Stimulated activated CD8-positive, alpha-beta memory T cell treated with anti-CD3 and anti-CD28 coated beads, Interleukin-15, amount 100 ng/mL, for 48 hours (primary cell): ENCODE measurements at places on chromosomes 3 and 15.

DNA sequence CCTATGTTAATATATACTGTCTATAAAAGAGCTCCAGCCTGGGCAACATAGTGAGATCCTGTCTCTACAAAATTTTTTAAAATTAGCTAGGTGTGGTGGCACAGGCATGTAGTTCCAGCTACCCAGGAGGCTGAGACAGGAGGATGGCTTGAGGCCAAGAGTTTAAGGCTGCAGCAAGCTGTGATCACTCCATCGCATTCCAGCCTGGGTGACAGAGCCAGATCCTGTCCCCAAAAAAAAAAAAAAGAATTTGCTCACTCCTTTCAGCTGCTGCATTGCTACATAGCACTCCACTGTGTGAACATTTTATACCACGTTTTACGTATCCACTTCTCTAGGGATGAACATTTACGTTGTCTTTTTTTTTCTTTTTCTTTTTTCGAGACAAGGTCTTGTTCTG lies 6.0 kb upstream of the TSEN2 start:
- no peak for DNase-seq

DNA sequence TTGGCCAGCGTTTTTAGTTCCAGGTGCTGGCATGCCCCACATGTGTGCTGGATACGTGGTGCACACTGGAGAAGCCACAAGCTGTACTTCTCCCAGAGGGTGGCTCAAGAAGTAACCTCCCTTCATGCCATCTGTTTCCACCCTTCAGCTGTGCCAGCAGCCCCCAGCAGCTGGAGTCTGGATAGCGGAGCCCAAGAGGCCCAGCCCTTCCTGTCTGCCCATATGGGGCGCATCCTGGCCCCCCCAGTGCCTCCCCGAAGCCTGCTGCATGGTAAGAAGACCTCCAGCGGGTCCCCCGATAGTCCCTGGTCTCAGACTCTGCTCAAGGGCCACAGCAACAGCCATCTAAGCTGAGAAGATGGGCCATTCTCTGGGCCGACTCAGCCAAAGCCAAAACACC lies 5.8 kb upstream of the MANF start:
- DNase-seq = no peak

DNA sequence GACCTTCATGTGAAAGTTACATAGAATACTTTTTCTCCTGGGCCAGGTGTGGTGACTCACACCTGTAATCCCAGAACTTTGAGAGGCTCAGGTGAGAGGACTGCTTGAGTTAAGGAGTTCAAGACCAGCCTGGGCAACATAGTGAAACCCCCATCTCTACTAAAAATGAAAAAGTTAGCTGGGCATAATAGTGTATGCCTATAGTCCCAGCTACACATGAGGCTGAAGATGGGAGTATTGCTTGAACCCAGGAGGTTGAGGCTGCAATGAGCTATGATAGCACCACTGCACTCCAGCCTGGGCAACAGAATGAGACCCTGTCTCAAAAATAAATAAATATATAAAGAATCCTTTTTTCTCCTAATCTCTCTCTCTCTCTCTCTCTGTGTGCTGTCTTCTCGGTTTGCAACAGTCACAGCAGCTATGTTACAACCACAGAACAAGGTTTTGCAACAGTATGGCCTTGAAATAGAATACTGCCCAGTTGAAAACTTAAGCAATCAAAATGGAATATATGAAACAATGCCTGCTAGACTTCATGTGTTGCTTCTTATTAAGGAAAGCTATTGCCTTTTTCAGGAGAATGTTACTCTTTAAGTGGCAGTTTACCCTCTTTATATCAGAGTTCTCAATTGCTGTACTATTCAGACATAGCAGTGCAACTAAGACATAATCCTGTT lies 12.3 kb upstream of the DENND4A start:
- no peak for DNase-seq

DNA sequence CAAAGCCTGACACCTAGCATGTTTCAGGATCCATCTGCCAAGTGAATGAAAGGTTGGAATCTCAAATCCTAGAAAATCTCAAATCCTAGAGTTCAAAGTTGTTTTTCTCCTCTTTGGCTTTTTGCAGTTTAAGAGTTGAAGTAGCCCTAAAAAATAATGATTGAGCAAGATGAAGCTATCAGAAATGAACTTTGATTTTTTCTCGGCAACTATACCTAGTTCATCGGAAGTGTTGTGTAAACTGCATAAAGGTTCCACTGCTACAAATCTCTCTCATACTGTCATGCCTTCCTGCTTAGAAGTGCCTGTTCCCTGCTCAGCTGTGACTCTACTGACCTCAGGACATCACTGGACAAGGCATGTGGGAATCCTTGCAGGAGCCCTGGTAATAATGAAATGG lies 35.8 kb upstream of the FOXB1 start:
- DNase-seq = no peak

- no peak for DNase-seq
Measured at GRCh38 chr3:9167222-9167621, 82.2 kb downstream of the SRGAP3 start.

GRCh38 chr3:176590722-176591121 lies 606.6 kb downstream of the TBL1XR1 start:
- DNase-seq = no peak

GRCh38 chr15:101563176-101563796 lies 73.8 kb upstream of the PCSK6 start:
- no peak for DNase-seq

DNA sequence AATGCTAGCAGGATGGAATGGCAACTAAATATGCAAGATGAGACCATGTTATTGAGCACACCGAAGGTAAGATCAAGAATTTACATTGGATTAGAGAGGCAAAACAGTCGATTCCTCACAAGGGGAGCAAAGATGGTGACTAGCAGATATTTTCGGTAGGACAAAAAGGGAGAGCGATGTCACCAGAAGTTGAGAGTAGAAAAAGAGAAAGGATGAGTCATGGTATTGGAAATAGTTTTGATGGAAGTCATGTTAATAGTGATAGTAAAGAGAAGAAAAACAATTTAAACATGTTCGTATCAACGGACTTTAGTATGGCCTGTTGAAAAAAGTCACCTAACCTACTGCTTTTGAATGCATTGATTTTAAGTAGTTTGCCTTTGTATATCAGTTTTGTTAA lies 55.0 kb downstream of the UBE2E2 start:
- no peak for DNase-seq
